Amygdala (tissue), 56 donors: ENCODE measurements at places on chromosomes 13 and 19.

DNA sequence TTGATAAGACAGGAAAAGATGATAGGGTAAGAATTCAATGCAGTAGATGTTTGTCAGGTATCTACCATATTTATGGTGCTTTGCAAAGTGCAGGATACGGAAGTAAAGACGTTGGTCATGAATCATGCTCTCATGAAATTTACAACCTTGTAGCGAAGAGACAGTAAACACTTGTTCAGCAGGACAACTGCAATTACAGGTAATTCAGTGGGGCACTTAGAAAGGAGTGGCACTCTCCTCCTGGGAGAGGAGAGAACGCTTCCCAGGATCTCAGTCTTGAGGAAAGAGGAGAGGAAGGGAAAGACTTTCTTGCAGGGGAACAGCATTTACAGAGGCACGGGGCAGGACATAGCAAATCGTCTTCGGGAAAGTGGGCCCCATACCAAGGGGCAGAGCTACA, 46.4 kb downstream of the SOX1 start:
- no peak for DNase-seq

DNA sequence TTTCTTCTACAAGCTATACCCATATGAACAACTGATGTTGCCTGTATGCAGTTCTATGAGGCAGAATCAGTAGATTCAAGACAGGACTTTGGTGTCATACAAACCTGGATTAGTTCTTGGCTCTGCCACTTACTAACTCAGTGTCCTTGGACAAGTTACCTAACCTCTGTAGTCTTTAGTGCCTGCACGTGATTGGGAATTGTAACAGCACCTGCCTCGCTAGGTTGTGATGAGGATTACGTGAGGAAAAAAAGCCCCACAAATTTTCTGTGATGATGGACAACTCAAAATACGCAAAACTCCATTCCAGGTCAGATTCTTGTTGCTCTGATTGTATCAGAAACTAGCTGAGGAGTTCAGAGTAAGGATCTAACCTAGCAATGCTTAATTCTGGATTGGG, 89.3 kb downstream of the LRCH1 start:
- DNase-seq: no peak

GRCh38 chr13:110216006-110216397, 91.0 kb downstream of the COL4A1 start:
- no peak for DNase-seq

DNA sequence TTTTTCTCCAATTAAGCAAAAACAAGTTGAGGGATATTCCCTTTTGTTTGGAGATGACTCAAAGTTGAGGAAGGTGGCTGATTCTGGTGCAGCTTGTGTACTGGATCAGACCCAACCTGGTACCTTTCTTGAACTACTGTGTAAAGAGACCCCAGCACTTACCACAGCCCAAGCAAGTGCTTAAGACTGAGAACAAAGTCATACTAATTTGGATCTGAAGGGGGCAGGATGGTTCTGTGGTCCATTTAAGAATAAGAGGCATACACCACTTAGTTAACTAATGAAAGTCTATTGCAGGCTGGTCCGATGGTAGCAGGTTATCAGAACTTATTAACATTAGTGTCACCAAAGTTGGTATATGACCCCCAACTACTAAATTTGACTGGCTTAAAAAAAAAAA, 6.3 kb downstream of the THSD1 start:
- no peak for DNase-seq

GRCh38 chr13:19305434-19305833, 123.8 kb upstream of the TUBA3C start:
- no peak for DNase-seq

DNA sequence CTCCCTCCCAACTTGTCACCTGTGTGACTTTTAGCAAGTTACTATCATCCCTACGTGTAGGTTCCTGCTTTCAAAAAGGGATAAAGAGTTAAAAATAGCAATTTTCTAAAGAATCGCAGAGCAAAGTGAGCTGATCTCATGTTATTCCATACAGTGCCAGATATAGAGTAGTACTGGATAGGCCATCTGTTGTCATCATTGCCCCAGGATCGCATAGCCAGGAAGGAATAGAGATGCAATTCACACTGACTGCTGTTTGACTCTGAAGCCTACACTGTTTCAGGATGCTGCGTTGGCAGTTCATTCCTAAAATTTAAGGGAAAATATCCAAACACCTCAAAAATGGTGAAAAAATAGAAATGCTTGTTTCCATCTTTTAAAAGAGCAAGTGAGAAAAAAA, 138.9 kb downstream of the SHISA2 start:
- DNase-seq: no peak

DNA sequence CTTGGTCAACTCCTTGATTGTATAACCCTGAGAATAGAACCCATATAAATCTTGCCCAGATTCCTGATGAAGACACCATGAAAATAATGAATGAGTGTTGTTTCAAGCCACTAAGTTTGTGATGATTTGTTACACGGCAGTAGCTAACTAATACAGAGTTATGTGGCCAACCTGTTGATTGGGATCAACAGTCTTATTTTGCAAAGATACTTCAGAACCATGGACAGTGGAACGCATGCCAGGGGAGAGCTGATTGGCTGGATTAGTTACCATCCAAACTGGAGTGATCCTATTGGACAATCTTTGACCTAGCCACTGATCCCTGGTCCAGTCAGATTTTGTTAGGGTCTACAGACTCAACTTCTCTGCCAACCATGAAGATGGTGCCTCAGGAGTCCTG, 26.6 kb downstream of the CD70 start:
- no peak for DNase-seq

- no peak for DNase-seq
Measured at GRCh38 chr13:44048326-44048725, 168.6 kb downstream of the LACC1 start.

DNA sequence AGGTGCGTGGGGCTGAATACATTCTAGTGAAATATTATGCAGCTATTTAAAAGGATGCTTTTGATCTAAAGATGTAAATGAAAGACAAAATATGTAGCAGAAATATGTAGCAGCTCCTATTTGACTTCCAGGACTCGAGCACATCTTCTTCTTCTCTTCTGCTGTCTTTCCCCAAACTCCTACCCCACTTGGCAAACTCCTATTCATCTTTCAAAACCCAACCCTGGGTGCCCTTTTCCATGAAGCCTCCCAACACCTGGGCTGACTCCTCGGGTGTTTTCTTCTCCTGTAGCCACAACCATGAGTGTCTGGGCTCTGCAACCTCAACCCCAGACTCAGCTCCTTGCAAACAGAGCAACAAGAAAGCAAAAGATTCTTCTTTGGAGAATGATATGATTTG, 11.1 kb downstream of the ACER1 start:
- no peak for DNase-seq

DNA sequence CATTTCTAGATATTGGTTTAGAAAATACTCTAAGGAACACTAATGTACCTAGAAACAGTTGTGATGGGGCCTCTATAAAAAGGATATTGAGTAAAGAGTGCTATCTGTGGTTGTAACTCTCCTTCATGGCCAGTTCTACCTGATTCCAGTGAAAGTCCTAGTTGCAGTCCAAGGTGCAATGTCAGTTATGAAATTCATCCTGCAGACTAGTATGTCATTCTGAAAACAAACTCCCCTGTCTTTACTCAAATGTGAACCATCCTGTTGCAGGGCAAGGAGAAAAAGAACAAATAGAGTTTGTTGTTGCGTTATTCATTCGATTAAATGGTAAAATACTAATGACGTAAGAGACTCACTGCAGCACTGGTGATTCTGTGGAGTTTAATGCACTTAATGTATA, 18.3 kb upstream of the N4BP2L1 start:
- DNase-seq: no peak

DNA sequence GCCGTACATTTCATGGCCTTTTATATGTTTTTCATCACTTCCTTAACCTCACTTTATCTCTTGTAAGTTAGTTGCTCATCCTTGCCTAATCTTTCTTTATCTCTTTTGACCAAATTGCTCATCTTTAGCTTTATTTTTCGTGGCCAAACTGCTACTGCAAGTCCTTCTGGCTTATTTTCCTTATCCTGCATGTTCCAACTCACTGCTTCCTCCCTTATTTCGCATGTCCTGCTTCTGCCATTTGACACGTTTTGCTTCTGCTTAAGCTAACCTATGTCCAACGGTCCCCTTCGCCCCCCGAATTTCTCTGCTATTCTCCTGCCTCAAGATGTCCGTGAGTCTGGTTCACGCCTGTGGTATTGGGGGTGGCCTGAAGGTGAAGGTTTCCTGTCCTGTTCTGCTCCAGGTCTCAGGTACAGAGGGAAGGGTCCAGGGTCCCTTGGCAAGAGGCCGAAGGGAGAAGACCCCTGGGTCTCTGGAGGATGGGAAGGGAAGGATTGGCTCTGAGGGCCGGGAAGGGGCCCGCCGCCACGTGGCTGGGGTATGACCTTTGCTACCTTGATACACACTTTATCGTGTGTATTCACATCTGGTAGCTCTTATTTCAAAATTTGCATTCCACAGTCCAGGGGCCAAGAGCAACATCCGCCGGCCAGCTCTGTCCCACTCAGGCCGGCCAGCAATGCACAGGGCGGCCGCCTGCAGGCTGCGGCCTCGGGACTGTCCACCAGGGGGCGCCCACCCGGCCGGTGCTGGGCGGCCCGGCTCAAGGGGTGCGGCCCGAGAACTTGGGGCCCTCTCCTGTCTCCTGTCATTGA, 2.9 kb upstream of the C19orf85 start:
- DNase-seq: peak; percentile 36

GRCh38 chr19:14381689-14382474, 638 bp downstream of the ADGRE5 start:
- no peak for DNase-seq

GRCh38 chr13:33201659-33202058, 83.9 kb downstream of the STARD13 start:
- no peak for DNase-seq

- DNase-seq: no peak
Measured at GRCh38 chr19:51521781-51522180, 9.7 kb downstream of the SIGLEC6 start.

- DNase-seq: no peak
Measured at GRCh38 chr13:72126424-72126823, 259.4 kb upstream of the DACH1 start.

- DNase-seq: no peak
Measured at GRCh38 chr13:95341441-95341840, 40.2 kb upstream of the ABCC4 start.

- DNase-seq: no peak
Measured at GRCh38 chr13:80989241-80989640, 648.3 kb upstream of the SPRY2 start.
